Stimulated activated CD4-positive, alpha-beta T cell treated with anti-CD3 and anti-CD28 coated beads, Interleukin-1b, Interleukin-23, amount 100 ng/mL, for 1 hour (primary cell): ENCODE measurements at places on chromosomes 3 and 15.

DNA sequence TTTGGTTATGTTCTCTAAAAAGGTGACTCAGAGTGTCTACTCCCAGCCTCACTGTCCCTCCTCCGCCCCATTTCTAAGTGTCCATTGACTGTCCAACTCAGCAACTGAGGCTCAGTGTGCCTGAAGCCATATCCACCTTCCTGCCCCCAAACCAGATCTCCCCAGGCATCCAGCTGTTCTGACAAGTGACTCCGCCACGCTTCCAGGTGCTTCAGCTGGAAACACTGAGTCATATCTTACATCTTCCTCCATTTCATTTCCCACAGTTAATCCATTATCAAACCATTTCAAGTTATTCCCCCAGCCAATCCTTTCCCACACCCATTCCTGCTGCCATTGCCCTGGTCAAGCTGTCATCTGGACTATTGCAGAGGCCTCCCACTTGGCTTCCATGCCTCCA is 17.1 kb downstream of the MAGEF1 start:
- no peak for DNase-seq

- no peak for DNase-seq
Observed at GRCh38 chr15:76343313-76343996, 6.9 kb downstream of the ISL2 start.

GRCh38 chr15:81853150-81853748 is 192.6 kb downstream of the MEX3B start:
- no peak for DNase-seq

DNA sequence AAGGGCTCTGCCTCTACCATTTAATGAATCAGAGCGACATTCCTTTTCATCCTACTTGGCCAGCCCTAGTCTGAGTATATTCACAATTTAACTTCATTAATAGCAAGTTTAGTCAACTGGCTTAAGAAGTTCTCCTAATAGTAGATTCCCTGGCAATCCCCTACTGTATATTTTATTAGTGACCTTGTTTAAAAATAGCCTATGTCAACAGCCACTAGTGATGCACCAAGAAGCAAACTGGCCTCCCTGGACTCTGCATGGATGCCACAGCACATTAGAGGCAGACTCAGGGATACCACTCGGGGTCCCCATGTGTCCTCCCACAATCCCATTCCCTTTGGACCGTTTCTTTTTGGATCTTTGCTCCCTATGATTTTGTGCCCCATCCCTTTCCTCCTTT is 83.6 kb downstream of the THSD4 start:
- no peak for DNase-seq

- DNase-seq = no peak
Observed at GRCh38 chr15:78301828-78302227, 2.4 kb upstream of the SKIC8 start.

DNA sequence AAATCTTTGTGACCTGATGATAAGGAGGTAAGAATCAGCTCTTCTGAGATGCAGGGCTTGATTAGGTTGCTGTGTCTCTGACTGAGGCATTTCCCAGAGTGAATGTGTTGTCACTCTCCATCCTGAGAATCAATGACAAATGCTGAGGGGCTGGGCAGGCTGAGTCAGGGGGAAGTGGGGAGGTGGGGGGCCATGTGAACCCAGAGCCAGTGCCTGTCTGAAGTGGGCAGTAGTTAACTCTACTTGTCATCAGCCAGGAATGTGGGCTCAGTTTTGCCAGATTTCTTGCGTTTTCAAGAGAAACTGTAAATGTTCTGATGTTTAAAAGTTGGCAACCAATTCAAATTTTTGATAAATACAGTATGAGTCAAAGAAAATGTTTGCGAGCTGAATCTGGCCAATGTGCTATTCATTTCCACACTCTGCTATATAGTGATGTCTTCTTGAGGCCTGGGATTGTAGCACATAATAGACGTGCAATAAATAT is 3.1 kb upstream of the BNC1 start:
- no peak for DNase-seq

DNA sequence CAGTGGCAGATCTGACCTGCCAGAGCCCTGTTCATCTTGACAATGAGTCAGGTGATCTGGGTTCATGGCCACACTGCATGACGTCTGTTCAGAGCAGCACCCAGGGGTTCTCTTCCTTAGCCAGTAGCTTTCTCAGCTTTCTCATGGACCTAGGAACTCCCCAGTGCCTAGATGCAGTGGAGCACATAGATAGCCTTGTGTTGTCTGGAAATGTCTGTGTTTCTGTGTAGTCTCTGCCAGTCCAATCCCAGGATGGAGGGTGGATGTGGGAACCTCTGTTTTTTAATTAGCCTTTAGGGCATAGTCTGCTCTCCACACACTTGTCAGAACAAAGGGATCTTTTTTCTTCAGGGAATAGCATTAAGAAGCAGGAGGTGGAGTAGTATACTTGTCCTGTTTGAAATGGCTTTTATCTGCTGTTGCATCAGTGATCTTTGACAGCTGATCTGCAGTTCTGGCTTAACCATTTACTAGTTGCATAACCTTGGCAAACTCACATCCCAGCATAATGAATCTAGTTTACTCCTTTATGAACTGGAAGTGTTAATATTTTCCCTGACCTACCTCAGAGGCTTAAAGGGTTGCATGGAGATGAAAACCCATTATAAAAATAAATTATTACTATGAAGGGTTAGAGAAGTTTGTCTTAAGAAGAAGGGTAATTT is 16.1 kb upstream of the CACNA1D start:
- no peak for DNase-seq

DNA sequence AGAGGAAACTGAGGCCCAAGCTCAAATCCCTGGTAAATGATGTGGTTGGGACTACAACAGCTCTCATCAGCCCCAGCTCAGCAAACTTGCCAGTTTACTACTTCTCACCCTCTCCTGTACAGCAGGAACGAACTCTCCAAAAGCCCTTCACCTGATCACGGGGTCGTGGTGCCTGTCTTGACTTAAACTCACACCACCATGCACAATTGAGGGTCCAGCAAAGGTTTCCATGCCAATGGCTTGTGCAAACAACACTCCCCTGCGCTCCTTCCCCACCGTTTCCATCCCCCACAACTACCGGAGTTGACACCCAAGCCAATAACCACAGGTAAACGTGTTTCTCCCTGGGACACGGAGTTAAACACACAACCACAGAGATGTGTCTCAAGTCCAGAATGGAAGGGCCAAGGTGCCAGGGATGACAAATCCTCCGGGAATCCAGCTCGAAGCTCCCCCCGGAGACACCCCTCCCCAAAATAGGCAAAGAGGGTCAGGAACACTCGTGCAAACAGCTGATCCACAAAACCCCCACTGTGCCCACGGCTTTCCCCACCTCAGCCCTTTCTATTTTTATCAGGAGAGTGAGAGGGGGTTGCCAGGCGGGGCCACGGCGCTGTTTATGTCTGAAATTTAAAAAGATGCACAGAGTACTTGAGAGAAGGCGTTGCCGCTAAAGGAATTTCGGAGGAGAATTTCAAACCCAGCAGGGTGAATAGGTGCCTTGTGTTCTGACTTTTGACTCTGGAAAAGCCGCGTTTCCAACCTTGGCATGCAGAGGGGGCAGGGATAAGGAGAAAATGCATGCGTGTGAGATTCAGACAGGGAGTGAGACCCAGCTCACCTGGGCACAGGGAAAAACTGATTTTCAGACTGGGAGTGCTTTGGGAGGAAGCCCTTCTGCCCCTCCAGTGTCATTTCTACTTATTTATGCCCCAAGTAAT is 10.6 kb upstream of the ACAN start:
- DNase-seq = no peak

GRCh38 chr3:138066972-138067371 is 48.4 kb downstream of the DZIP1L start:
- DNase-seq = no peak

DNA sequence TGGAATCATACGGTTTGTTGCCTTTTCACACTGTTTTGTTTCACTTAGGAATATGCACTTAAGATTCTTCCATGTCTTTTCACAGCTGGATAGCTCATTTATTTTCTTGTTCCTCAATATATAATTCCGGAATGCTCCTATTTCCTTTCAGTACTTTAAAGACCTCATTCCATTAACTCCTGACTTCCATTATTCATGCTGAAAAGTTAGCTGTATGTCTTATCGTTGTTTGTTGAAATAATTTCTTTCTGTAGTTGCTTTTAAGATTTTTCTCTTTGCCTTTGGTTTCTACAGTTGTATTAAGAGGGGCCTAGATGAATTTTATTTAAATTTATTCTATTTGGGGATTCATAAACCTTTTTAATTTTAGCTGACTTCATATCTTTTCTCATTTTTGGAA is 122.2 kb downstream of the ANXA2 start:
- DNase-seq = no peak

GRCh38 chr3:169278092-169278491 is 385.4 kb downstream of the MECOM start:
- no peak for DNase-seq

DNA sequence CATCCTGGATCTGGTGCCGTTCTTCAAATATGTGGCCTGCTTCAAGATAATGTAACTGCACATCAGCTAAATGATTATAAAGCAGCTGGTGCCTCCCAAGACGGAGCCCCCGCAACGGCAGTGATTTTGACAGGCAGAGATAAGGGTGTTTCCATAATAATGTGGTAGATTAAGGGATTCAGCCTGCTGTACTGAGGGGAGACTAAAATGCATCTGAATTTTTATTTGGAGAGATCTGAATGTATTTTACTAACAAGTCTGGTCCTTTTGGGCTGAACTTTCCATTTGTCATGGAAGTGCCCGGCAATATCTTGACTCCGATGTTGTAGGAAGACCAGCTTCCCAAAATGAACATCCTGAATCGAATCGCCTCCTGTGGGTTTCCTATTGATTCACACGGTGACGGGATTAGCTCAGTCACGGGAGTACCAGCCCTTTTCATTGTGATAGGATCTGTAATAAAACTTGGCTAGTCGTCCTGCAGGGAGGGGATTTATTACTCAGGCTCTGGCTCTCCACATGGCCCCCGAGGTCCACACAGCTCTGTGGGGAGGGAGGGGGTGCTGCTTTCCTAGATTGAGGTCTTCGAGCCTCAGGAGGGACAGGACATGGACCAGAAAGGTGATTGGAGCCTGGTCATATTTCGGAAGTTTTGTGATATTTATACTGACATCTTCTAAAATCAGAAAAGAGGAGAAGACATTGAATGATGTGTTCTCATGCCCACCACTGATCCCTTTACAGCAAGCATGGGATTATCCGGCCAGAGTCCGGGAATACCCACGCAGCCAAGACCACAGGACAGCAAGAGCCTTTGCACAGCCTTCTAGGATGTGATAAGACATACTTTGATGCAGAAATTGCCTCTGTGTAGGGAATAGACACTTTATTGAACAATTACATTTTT is 2.5 kb upstream of the PCSK6 start:
- DNase-seq = no peak

DNA sequence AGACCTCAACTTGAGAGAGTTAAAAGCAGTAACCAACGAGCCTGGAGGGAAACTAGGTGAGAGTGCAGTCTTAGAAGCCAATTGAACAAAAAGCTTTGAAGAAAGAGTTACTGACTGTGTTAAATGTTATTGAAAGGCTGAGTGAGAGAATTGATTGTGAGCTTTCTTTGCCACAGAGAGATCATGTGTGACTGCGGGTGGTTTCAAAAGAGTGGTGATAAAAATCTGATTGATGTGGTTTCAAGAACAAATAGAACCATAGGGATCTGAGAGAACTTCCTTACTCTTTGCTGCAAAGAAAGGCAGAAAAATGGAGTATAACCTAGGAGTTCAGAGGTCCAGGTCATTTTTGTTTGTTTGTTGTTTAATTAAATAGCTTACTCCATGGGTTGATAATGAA is 759.9 kb upstream of the ALCAM start:
- no peak for DNase-seq

DNA sequence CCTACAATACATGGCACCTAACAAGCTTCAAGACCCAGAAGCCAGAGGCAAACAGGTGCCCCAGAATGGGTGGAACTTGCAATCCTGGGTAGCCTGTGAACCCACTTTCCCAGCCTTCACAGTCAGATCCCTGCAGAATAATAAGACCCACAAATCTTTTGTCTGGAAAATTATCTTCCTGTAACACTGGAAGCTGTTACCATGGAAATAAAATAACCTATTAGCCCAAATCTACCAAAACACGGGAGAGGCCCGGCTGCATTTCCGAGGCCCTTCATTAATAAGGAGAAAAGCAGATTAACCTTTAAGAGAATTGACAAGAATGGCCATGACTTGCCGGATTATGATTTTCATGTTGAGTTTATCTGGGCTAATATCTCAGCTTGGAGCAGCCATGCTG is 256.1 kb upstream of the PROK2 start:
- DNase-seq = no peak

DNA sequence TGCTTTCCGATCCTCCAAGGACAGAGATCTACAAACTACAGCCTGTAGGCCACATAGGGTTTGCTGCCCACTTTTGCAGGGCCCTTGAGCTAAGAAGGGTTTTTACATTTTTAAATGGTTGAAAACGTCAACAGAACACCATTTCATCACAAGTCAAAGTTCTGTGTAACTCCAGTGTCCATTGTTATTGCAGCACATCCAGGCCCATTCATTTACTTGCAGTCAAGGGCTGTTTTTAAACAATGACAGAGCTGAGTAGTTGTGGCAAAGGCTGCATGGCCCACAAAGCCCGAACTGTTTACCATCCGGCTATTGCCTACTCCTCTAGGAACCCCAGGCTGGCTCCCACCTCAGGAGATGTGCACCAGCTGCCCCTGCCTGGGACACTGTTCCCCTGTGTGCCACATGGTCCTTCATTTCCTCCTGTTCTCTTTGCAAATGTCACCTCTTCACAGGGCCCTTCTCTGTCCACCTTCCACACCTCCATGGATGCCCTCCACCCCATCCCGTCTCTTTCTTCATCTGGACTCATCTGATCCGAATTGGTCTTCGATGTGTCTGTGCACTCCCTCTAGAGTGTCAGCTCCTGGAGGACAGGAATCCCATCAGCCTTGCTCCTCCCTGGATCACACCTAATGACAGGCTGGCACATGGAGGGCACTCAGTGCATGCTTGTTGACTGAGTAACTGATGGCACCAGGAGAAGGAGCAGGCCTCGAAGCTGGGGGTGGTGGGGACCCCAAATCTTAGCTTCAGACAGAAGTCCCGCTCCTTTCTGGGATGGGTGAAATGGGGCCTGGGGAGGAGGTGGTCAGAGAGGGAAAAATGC is 69.5 kb upstream of the IQSEC1 start:
- DNase-seq = no peak

GRCh38 chr3:128372281-128372680 is 94.4 kb downstream of the DNAJB8 start:
- DNase-seq = no peak

- DNase-seq = no peak
Observed at GRCh38 chr3:24522146-24522579, 27.5 kb upstream of the THRB start.

- DNase-seq = no peak
Observed at GRCh38 chr15:37117030-37117429, 16.7 kb upstream of the MEIS2 start.

GRCh38 chr3:136192831-136193230 is 3.3 kb downstream of the MSL2 start:
- no peak for DNase-seq

GRCh38 chr3:69283496-69283895 is 102.4 kb downstream of the FRMD4B start:
- DNase-seq = no peak

- DNase-seq = no peak
Observed at GRCh38 chr3:67876261-67876660, 221.8 kb upstream of the SUCLG2 start.
